Stimulated activated CD8-positive, alpha-beta memory T cell treated with anti-CD3 and anti-CD28 coated beads, Interleukin-12 subunit alpha, Interleukin-12 subunit beta, amount 100 ng/mL, for 4 hours (primary cell): ENCODE measurements at places on chromosomes 7 and 10.

DNA sequence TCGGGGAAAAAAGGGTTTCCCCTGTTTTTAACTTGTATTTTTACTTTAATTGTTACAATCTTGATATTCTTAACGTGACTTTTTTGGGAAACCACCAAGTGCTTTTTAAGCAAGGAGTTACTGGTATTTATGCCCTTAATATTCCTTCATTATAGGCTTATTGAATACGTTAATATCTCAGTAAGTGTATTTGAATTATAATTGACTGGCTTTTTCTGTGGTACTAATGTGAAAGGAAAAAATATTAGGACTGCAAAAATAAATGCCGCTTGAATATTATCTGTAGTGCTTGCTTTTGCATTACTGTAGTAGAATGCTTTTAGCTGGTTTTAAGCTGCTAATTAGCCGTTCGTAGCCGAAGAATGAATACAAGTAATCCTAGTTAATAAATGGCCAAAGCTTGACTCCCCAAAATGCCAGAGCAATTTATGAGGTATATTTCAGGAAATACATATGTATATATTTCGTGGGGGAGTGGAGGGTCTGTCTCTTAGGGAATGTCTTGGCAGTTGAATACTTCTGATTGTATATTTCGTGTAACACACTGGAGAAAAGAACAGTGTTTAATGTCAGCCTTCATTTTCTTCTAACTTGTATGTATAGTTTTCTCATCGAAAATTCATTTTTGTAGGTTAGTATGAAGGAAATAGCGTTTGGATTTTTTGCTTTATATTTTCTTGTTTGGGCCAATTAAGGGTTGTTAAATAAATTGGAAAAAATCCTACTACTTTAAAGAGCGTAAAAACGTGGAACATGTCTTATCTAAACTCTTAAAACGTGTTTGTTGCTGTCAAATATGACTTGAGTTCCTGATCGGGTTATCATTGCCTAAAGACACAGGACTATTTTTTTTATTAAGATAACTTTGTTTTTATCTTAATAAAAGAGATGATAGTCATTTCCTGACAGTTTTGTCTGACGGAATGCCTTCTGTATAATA is 1.5 kb downstream of the PDCD4 start:
- no peak for DNase-seq

DNA sequence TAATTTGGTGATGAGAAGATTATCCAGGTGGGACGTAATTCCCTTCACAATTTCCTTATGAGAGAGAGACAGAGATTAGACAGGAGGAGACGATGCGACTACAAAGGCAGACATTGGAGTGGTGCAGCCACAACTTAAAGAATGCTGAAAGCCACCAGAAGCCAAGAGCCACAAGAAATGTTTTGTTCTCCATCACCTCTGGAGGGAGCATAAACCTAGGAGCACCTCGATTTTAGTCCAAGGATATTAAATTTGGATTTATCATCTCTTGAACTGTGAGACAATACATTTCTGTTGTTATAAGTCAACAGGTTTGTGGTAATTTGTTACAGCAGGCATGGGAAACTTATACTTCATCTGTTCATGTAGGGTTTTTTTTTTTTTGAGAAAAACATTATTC is 418.9 kb downstream of the DGKB start:
- DNase-seq = no peak

DNA sequence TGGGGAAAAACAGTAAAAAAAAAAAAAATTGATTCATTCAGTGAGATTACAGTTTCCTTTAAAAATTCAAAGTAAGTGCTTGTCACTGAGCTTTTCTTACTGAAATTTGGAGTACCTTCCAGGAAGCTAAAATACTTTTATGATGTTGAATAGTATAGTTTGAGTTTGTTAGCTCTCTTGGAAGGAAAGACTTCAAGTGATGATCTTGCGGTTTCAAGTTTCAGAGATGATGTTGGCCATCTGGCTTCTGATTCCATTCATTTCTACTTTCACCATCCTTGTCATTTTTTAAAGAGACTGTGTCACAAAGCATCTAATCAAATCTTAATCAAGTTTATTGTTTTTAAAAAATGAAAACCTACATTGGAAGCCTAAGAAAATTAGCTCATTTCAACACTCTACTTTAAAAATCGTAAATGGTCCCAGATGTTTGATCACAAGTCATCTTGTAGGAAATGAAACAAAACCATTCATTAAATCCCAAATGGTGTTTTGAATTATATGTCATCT is 4.9 kb upstream of the HERPUD2 start:
- no peak for DNase-seq

DNA sequence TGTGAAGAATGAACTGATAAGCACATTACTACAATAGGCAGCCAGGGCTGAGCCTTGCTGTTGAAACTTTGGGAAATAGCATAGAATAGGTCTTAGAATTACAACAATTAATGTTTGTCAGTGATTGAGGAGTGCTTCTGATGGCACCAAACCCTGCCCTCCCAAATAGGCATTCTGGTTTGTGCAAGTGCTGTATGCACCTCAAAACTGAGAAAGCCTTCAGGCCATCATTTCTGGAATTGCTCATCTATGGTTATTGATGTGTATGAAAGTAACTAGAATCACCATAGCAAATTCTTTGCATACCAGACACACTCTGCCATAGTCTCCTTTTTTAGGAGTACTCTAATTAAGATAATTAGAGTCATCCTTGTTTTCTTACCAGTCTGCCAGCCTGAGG is 585.0 kb upstream of the MBL2 start:
- no peak for DNase-seq

DNA sequence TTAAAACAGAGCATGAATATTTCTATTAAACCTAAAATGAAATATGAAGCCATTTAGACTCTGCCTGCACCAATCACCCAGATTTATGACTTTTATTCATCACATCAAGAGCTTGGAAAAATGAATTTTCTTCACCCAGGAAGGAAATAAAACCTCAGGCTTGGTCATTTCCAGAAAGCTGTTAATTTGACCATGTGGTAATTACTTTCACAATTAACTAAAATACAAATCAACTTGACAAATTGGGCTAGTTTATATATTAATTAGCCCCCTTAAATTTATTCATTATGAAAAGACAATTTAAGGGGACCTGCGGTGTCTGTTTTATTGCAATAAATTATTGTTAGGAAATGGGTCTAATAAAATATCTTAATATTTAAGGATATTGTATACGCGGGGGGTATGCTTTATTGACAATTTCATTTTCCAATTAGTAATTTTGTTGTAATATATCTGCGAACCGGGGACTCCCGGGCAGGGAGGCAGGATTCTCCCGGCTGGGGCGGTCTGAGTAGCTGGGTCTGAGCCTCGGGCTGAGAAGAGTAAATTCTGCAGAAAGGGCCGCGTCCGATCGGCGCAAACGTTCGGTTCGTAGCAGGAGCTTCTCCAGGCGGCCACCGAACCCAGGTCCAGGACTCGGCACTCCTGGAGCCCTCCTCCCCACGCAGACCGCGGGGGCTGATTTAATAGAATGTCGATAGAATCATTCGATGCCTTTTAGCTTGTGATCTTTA is 9.4 kb upstream of the MNX1 start:
- no peak for DNase-seq

DNA sequence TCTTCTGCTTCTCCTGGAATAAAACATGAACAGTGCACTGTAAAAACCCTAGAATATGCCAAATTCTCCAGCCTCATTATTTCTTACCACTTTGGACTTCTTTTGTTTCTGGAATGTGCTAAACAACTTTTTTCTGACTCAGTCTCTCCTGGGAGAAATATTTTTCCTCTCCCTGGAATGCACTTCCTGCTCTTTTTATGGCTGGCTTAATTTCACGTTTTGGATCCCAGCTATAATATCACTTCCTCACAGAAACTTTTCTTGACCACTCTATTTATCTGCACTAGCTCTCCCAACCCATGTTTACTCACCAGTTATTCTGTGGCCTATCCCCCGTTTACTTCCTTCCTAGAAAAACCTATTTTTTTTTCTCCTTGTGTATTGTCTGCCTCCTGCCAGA is 26.7 kb downstream of the ABCB5 start:
- DNase-seq = no peak

DNA sequence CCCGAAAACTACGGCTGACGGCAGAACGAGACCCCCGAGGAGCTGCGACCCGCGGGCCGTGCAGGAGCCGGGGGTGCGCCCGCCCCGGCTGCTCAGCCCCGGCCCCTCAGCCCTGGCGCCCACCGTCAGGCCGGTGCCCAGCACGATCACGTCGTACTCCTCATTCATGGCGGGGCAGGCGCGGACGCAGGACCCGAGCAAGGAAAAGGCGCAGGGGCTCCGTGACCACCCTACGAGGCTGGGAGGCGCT is 218 bp downstream of the GDI2 start:
- no peak for DNase-seq

GRCh38 chr10:93852476-93853095 is 41.2 kb upstream of the SLC35G1 start:
- DNase-seq = no peak
